ENCODE measurements at places on chromosomes 3 and 15.
A peak's percentile ranks its signal among the peaks of the same experiment; 100 is the strongest.

DNA sequence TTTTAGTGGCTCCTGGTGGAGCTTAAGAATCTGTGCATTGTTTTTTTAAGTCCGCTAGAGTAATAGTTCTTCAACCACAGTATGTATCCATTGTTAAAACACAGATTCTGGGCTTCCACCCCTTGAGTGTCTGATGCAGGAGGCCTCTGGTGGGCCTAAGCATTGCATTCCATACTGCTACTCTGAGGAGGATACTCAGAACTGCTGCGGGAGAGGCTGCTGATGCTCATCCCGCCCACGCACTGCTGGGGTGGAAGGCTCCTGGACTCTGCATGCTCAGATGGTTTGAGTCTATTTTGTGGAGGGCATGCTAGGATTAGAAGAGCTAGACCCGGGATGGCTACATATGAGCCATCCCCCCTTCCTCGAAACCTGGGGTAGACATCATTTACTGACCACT lies 74.4 kb downstream of the THSD4 start:
- DNase-seq, result no peak

DNA sequence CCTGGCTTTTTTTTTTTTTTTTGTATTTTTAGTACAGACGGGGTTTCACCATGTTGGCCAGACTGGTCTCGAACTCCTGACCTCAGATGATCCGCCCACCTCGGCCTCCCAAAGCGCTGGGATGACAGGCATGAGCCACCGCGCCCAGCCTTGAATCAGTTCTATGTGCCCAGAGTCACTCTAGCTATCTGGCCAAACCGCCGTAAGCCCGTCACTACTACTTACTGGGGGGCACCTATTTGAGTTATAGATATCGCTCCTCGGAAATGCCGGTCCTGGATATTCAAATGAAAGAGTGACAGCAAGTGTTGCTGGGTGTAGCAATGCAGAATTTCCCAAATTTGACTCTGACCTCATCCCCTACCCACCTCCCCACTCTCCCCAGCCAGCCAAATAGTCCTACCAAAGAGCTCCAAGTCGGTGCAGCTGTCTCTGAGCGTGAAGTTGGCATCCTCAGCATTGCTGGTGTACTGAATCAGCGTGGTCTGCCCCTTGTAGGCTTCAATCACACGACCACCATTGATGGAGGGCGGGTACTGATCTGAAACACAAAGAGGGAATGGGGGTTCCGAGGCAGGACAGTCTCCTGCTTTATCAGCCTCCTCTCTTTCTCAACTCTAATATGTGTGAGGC lies 38.1 kb downstream of the MUC20 start:
- no peak for DNase-seq

GRCh38 chr3:196440696-196441095 lies 8.5 kb upstream of the UBXN7 start:
- no peak for DNase-seq

DNA sequence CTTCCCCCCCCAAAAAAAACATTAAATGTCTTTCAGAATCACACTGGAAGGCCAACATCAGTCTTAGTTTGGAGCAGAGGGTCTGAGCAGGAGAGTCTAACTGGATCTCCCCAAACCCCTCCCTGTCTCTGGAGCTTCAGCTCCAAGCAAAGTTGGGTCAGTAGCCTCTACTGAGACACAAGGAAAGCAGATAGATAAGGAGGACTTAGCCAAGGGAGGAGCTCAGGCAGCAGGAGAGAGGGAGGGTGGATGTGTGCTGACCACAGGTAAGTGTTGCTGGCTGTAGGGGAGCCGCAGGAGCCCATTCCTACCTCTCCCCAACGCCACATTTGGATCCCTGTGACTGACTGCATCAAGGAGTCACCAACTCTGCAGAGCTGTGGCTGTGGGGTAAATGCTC lies 7.0 kb downstream of the PLCB2 start:
- DNase-seq, result no peak

DNA sequence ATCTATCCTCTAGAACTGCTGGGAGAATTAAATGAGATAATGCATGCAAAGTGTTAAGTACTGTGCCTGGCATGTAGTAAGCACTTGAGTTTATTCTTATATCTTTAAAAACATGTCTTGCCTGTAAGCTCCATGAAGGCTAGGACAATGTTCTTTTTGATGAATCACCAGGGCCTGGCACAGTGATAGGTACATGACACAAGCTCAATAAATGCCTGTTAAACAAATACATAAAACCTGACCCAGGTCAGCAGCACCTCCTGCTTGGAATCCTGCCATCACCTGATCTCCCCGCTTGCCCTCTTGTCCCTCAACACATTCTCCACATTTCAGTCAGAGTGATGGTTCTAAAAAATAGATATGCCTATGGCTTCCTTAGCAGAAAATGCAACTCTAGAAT lies 186.8 kb downstream of the CHST2 start:
- DNase-seq, result peak; percentile 33

DNA sequence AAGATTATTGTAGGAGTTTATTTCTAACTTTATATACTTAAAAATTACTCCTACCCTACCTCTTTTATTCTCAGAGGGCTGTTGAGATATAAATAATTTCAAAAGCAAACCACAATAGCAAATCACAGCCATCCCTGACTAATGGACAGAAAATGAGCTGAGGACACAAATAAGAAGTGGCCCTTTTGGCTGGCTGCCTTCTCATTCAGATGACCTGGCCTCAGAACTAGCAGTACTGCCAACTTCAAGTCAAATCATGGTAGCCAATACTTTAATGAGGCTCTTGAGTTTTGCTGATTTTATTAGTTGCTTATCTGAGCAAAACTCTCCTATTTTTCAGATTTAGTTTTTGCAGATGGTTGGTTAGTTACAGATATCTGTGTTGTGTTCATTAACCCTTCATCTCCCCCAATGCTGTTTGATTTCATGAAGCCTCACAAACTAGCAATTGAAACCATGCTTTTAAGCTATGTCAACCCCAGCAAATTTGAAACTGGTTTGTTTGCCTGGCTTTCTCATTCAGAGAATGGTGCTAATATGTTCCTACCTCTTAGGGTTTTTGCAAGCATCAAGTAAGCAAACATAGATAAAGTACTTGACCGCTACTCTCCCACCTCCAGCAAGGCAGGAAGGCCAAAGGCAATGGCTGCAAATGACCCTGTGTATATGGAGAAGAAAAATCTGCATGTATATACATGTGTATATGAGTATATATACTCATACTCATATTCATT lies 73.4 kb upstream of the HACD2 start:
- no peak for DNase-seq

GRCh38 chr15:77753281-77753873 lies 120.7 kb upstream of the LINGO1 start:
- DNase-seq, result no peak

Data from RCC 7860 (cell line).